ENCODE measurements at places on chromosomes 6 and 20.

GRCh38 chr20:4164246-4164645 is 148.9 kb upstream of the RNF24 start:
- DNase-seq: no peak

DNA sequence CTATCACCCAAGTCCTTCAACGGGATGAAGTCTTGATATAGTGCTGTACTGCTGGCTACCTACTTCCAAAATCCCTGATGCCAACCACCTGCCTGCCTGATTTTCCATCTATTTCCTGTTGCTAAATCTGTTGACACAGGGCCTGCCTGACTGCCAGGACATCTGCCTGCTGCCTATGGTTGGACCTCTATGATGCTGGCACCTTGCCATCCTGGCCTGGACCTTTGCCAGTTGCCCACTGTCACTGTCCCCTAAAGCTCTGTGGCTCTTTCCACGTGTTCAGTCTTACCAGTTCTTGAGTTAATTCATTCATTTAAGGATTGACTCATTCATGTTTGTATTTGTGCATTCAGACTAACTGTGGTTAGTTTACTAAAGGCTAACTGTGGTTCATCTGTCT is 9.2 kb upstream of the RGS17 start:
- no peak for DNase-seq

DNA sequence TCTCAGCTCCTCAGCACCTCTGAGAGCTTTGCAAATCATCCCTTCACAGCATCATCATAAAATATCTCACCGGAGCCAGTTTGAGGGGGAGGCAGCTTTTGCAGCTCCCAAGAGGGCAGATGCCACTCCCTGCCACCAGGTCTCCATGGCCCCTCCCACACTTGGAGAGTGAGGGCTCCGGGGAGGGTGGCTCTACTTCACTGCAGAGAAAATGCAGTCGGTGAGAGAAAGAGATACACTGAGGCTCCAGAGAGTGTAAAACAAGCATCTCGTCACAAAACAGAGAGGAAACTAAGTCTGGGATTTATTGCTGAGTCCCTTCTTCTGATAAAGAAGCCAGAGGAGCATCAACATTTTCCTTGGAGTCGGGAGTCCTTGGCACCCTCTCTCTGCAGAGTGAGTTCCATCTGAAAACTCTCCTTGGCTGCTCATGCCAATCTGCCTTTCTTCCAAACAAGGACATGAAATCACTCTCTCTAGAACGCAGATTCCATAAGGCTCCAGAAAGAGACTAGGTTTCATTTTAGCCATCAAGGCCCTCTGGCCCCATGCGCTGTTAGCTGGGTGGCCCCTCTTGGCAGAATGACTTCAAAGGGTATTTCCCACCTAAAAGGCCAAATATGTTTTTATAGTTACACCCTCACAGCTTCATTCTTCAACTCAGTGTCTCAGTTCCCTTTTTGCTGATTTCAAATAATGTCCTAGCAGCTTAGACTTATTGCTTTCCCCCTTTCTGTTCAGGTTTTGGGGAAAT is 70.6 kb upstream of the F13A1 start:
- DNase-seq: no peak

GRCh38 chr20:53917145-53918019 is 153.0 kb downstream of the BCAS1 start:
- DNase-seq: peak; percentile 97

DNA sequence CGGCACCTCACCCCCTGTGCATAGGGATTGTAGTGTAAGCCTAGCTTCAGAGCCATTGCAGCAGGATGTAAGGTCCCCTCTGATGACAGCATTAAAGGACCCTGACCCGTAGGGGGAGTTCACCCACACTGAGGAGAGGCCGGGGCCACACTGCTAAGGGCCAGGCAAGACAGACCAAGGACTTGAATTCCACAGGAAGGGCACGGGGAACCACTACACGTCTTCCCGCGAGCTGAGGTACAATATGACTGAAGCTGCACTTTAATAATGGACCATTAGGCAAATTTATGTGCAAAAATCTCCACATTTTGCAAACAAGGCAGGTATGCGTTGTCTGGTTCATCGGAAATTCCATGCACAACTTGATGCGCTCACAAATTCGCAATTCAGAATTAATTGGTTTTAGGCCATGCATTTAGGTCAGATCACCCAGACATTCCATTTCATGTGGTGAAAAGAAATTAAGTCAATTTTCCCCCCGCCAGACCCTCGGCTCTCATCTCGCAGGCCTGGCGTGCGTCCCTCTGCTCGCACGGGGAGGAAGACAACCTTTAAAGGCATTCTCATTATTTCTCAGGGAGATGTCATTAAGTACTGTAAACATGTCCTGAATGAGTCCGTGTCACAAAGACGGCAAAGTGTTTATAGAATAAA is 111.8 kb downstream of the FOXA2 start:
- DNase-seq: no peak

GRCh38 chr6:154550779-154551178 is 40.3 kb upstream of the CNKSR3 start:
- no peak for DNase-seq

DNA sequence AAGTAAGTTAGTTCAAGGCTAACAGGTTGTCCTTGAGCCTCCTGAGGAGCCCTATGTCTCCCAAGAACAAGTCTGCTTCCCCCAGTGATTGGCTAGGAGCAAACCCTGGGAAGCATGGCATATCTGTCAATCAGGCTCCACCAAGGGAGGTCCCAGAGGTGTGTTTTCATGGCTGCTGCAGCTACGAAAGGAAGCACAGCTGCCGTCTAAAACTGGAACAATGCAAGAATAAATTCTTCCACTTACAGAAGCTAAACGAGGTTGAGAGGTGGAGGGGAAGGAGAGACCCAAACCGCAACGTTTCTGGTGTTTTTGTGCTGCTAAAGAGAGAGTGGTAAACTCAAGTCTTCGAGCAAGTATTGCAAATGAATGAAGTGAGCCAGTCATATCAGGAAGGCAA is 4.9 kb upstream of the PTGIS start:
- DNase-seq: no peak

DNA sequence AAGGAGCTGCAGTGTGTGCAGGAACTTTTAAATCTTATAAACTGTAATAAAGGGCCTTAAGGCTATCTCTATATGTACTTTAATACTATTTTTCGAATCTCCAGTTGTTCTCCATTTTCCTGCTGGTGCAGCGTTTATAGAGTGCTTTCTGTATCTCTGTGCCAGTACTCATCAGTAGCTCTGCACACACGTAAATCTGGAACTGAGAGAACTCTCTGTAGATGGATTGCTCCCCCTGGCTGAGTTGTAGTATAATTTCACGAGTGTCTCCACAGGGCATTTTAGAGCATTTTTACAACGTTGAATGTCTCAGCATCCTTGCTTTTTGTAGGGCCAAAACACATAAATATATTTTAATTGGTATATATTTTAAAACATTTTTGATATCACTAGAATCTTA is 256.5 kb downstream of the TRDN start:
- peak; percentile 2 for DNase-seq

All from fibroblast of skin of back (primary cell).